HS-5 (cell line): ENCODE measurements at places on chromosomes 6 and 20.
A peak's percentile ranks its signal among the peaks of the same experiment; 100 is the strongest.

DNA sequence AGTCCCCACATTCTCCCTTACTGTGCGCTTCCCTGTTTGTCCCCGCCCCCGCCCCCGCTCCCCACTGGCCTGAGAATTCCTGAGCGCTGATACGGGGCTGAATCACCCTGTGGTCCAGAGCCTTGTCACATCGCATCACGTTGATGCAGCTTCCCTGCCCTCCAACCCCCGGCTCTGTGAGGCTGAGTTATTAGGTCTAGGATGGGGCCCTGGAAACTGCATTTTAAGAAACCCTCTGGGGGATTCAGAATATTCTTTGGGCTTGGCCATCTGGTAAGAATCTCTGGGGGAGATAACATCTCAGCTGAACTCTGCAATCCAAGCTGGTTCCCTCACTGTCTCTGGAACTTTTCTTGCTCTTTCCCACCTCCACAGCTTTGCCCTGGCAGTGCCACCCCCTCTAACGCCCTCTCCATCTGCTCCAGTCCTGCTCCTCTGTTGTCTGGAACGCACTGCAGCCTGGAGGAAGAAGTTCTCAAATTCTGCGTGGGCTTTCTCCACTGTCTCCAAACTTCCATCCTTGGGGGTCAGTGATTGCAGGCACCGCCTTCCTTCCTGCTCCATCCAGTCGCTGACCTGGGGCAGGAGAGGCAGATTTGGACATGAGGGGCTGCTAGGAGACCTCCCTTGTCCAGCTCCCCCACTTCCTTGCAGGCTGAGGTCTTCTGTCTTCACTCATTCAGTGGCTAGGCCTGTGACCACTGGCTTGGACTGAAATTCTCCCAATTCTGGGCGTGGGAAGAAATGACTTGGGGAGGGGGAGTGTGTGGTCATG is 42.6 kb downstream of the KIAA1755 start:
- DNase-seq = peak; percentile 94

DNA sequence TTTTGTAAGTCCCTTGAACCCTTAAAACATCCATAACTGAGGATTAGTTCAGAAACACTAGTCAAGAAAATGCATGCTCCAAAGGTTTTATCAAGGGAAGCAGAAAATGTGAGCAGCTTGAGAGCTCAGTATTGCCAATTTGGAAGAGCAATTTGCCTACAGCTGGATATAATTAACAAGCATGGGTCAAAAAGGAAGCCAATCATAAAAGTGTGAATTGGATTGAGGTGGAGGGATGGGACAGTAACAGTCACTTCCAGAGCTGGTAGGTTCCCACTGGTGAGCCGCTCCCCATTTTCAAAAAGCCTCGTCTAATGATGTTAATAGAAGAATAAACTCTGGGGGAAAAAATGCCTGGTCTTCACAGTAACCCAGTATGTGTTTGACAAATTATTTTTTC is 5.0 kb upstream of the PTPRK start:
- no peak for DNase-seq

DNA sequence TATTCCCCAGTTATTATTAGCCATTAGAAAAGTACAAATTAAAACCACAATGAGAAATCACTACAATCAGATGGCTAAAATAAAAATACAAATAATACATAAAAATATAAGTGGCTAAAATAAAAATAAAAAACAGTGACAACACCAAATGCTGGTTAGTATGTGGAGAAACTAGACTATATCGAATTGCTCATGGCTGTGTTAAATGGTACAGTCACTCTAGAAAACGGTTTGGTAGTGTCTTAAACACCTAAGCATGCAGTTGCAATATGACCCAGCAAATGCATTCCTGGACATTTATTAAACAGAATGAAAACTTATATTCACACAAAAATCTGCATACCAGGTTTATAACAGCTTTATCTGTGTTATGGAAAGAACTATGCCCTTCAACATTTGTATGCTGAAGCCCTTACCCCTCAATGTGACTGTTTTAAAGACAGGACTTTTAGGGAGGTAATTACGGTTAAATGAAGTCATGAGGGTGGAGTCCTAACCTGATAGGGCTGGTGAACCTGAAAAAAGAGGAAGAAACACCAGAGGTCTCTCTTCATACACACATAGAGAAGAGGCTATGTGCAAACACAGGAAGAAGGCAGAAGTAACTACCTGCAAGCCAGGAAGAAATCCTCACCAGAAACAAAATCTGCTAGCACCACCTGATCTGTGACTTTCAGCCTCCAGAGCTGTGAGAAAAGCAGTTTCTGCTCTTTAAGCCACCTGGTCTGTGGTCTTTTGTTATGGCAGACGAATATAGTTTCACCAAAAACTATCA is 84.9 kb downstream of the ASCC3 start:
- DNase-seq = no peak

DNA sequence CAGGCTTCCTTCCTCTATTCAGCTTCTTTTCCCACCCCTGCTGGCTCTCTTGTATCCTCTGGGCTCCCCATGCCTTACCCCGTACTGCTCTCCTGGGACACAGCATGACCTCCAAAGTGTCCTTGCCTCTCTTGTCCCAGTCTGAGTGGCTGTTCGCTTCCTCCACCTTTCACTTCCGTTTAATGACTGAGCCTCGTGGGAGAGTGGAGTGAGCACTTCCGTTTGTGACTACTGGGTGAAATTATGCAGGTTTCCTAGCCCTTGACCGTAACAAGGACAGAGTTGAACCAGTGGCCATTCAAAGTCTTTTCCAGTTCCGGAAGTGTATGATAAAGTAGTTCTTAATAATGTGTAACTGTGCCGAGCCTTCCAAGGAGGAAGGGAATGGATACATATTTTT is 109.2 kb downstream of the ARID1B start:
- no peak for DNase-seq

DNA sequence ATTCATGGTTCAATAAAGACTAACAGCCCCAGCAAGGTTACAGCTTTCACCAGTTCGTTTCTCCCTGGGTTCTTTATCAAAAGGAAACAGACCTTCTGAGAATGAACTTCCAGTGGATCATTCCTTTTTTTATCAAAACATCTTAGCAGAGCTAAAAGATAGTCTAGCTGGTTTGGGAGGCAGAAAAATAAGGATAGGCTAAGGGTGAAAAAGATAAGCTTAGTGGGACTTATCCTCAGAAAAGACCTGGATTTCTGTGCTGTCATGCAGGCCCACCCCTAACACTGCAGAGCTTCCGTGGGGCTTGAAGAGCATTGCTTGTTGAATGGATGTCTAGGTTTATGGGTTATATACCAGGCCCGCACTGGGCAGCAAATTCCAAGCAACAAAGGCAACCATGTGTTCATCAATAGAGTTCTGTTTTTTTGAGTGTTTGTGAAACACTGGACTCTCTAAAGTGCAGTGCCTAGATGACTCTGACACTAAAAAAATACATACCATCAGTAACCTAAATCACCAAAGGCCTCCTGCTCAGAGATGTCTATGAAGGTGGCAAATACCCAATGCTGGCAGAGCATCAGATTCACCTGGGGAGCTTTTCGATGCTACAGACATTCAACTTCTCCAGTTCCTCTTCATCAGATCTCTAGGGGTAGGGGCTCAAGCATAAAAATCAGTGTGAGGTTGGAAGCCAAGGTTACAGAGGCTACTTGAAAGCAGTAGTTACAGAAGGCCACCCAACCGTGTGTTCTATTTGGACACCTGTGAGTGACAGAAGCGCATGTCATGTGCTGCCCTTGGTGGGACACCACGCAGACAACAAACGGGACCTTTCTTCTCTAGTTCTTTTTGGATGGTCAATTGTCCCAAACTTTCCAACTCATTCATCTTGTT is 53.0 kb downstream of the TNFAIP3 start:
- no peak for DNase-seq
